ENCODE measurements at places on chromosomes 6 and 20.
A peak's percentile ranks its signal among the peaks of the same experiment; 100 is the strongest.

DNA sequence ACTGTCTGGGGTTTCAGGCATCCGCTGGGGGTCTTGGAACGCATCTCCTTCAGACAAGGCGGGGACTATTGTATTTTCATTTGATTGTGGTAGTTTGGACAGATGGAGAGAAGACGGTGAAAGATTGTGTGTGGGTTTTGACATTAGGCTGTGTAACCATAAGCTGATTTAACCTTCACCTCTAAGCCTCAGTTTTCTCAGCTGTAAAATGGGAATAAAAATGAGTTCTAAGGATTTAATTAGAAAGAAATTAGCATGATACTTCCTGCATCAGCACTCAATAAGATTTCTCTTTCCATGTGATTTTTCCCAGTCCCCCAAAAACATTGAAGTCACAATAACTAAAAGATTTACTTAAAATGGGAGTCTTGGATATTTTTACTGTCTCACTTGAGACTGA is 78.1 kb downstream of the CBFA2T2 start:
- DNase-seq, result no peak

- DNase-seq, result no peak
Observed at GRCh38 chr20:52420805-52421204, 229.2 kb upstream of the ZFP64 start.

GRCh38 chr6:45801471-45802289 is 214.0 kb downstream of the CLIC5 start:
- DNase-seq, result no peak

DNA sequence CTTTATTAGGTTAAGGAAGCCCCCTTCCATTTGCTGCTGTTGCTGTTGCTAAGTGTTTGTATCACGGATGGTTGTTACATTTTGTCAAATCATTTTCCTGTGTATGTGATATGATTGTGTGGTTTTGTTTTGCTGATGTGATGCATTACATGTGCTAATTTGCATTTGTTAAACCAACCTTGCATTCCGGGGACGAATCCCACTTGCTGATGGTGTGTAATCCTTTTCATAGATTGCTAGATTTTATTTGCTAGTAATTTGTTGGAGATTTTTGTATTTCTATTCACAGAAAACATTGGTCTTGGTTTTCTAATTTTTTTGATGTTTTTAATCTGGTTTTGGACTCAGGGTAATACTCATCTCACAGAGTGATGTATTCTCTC is 167.8 kb downstream of the WDR27 start:
- DNase-seq, result no peak

GRCh38 chr6:119201480-119201879 is 123.0 kb upstream of the FAM184A start:
- peak; percentile 85 for DNase-seq

DNA sequence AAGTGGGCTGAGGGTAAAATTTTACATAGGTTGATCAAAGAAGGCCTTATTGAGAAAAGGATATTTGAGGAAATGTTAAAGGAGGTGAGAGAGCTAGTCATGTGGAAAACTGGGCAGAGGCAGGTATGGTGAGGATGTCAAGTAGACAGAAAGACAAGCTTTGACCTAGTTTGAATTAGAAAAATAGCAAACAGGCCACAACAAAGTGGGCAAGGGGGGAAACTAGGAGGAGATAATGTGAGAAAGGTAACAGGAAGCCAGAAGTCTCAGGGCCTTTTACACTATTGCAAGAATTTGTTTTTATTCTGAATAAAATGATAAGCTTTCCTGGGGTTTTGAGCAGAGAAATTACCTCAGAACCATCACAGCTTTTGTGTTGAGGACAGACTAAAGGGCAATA is 115.7 kb downstream of the RWDD2A start:
- DNase-seq, result no peak

- no peak for DNase-seq
Observed at GRCh38 chr20:51495921-51496545, 46.5 kb downstream of the NFATC2 start.

DNA sequence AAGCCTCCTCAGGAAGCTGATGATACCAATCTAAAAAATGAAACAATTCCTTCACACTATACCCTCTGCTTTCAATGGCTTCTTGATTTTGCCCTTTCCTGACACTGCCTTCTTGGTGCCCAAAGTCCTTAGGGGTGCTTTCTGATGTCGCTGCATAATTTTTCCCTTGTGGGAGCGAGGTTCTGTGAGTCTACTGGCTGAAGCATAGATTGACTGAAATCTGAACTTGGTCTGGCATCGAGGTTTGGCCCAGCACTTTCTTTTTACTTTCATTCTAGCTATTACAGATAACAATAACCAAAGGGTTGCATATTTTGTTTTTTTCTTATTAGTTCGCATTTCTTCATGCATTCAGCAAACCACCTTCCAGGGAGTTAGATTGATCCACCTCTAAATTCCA is 65.8 kb downstream of the E2F3 start:
- DNase-seq, result no peak

GRCh38 chr6:53540129-53540692 is 4.7 kb downstream of the GCLC start:
- DNase-seq, result no peak

DNA sequence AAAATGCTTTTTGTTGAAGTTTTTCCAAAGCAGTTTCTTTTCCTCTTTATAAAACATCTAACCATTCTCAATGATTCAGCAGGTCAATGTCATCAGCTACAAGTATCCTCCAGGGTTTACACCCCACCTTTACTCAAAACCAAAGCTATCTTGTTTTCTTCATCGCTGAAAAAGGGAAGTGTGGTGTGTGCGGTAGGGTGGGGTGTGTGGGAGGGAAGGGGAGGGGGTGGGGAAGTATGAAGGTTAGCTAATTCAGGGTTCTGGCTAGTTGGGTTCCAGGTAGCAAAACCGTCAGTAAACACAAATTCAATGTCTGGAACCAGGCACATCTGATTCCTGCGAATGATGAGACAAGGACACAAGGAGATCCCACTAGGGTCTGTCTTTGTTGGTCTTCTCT is 189.6 kb downstream of the GJA10 start:
- DNase-seq, result no peak

- no peak for DNase-seq
Observed at GRCh38 chr20:54048481-54048880, 21.9 kb downstream of the BCAS1 start.

DNA sequence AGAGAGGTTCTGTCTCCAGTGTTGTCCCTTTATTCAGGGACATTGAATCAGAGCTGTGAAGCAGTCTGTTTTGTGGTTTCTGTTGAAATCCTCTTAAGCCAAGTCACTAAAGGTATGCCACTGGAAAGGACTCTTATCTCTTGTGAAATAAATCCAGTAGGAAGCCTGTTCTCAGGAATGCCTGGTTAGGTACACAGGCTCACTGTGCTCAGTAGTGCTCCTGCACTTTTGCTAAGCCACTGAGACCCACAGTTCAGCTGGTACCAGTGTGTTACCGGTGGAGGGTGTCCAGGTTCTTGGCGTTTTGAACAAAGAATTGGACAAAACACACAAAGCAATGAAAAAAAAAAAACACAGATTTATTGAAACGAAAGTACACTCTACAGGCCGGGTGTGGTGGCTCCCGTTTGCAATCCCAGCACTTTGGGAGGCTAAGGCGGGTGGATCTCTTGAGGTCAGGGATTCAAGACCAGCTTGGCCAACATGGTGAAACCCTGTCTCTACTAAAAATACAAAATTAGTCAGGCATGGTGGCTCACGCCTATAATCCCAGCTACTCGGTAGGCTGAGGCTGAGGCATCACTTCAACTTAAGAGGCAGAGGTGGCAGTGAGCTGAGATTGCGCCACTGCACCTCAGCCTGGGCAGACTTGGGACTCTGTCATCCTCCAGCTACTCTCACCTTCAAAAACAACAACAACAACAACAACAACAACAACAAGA is 186.1 kb downstream of the JARID2 start:
- no peak for DNase-seq

DNA sequence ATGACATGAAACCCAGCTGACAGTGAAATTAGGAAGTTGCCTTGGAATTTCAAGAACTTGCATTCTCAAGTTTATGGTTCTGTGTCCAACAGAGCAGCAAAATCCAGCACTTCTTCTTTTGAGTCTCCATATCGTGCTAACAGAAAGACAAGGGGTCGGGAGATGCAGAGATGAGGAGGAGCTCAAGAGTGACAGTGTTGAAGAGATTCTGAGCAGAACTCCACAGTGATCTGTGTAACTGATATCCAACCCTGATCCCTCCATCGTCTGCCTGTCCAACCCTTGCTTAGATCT is 21.2 kb upstream of the BTN1A1 start:
- DNase-seq, result no peak

GRCh38 chr20:10063482-10063881 is 28.7 kb downstream of the ANKEF1 start:
- peak; percentile 47 for DNase-seq

GRCh38 chr6:88454658-88455057 is 288.5 kb upstream of the CNR1 start:
- DNase-seq, result no peak

DNA sequence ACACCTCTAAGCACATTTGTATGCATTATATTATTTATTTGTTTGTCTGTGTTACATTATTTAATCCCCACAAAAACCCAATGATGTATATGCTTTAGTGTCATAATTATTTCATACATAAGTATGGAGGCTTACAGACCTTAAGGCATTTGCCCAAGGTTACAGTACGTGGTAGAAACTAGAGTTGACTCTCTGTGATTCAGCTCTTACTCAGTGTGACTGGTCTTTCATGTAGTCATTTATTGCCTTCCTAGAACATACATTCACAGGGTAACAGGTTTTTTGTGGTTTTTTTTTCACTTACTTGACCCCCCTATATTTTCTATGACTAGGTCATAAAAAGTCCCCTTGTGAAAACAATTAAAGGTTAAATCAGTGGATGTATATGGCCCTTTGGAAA is 566.8 kb downstream of the TFAP2A start:
- no peak for DNase-seq

DNA sequence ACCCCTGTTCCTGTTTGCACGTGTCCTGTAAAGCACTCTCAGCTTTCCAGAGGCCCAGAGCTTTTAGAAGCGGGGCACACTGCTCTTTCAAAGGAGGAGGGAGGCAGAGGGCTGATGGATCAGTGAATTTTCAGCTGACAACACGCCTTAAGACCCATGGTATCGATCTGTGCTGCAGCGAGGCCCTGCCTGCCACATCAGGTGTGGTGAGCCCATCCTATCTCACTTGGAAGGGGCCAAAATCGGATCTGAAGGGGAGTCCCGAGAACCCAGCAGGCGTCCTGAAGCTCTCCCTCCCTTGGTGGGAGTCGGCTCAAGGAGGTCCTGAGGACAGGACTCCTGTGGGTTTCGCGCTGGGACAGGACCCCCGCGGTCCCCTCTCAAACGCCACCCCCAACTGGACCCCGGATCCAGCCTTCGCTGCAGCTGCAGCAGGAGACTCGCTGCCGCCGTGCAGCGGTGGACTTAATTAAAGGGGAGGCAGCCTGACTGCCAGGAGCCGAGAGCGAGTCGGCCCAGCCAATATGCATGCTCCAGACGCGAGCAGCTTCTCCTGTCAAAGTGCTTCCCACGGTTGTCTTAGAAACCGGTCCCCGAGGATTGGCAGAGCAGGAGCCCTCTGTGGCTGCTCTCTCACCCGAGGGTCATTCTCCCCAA is 580.0 kb upstream of the ZNF337 start:
- no peak for DNase-seq

DNA sequence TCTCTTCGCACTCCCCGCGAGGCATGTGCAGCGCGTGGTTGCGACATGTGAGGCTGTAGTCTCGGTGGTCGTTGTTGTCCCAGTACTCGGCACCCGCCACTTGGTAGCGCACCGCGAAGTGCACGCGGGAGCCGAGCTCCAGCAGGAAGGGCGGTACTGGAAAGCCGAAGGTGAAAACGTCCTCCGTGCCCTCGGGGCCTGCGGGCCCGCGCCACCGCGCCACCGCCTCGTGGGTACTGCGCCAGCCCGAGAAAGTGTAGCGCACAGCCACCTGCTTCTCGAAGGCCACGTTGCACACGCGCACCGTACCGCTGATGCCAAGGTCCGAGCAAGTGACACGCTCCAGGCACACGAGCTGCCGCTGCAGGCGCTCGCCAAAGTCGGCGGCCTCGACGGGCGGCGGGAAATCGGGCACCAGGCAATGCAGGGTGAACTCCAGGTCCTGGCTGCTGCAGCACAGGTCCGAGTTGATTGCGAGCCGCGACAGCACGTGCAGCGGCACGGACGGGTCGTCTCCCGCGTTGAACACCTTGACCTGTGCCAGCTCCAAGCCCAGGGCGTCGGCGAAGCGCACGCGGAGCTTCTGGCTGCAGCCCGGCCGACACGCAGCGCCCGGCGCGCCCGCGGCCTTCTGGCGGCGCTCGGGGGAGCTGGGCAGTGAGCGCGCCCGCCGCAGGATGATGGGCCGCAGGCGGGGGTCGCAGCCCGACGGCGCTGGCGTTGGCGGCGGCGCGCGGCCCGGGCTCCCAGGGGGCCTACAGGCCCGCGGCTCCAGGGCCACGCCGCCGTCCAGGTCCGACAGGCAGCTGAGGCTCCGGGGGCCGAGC is 840 bp downstream of the PPP1R3D start:
- no peak for DNase-seq

DNA sequence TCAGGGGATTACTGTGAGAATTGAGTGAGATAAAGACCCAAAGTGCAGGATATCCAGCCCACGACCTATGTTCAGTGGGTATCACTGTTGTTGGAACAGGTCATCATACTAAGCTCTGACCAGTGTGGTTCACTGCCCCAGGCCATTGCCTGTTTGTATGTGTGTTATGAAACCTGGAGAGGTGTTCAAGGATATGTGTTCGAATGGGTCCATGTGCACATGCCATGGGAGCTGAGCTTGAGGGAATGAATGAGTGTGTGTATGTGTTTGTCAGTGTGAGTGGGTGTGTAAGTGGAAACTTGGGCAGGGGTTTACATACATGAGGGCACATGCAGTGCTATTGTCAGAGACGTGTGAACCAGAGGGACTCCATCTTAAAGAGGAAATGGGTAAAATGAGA is 17.7 kb upstream of the AHCY start:
- no peak for DNase-seq

DNA sequence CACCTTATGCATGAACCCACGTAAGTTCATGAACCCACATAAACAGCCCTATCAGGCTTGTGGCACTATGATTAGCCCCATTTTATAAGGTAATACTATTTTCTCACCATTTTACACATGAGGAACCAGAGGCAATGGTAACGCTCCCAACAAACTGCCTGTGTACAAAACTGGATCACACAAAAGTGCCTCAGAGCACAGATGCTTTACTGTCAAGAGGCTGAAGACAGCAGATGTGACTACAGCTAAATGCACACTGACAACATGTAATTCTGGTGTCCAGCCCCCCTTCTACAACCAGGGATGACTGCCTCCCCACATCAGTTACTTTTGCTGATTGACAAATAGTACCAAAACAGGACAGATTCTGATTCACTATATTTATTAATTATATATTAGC is 69.6 kb downstream of the GMDS start:
- DNase-seq, result no peak
